Stimulated activated CD4-positive, alpha-beta T cell treated with anti-CD3 and anti-CD28 coated beads, Interleukin-2, amount 100 ng/mL, for 24 hours (primary cell): ENCODE measurements at places on chromosomes 12 and 14.

DNA sequence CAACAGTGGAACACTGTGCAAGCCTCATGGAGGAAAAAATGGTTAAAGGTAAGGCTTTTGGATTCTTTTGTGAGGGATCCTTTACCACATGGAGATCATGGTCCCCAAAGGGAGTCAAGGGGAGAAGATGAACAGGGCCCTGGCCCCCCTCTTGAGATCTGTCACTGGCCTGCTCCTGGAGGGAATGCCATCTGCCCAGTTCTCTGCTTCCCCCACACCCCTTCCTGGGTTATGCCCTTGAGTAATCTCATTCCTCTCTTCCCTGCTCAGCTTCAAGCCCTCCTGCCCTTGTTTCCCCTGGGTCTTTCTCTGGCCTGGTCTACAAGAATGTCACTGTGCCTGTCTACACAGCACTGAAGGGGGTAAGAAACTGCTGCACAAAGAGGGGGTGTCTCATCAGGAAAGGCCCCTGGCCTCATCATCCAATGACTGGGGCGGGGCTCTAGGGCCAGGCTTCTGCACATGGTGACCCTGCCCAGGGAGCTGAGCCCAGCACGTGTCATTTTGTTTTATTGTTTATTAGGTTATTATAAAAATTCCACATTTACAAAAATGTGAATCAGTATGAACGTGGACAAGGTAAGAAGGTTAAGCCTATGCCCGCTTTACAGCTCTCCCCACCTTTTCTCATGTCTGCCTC is 30.3 kb downstream of the PIGH start:
- DNase-seq = no peak

DNA sequence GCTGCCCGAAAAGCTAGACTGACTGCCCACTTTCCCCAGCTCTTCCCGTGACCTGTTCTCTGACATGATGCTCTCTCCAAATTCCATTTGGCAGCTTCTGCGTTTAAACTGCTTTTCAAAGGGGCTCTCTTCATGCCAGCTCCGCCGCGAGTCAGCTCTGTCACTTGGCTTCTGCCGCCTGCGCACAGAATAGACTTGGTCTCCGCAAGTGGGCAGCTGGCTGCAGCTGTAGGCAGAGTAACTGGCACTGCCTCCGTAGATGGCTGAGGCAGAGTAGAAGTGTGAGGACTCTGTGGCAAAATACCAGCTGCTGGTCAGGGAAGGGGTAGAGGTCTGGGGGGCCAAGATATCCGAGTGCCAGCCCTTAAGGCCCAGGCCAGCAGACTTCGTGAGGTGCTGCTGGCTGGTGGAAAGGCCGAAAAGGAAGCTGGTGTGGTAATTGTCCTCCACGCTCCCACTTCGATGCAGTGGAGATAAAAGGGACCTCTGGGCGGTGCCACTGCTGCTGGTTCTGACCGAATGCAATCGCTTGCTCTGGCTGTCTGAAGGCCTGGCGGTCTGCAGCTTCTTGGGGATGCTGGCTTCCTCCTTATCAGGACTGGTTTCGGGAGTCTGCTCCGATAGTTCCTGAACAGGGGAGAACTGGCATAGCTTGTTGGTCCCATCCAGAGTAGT is 85.7 kb downstream of the DUSP16 start:
- DNase-seq = no peak

DNA sequence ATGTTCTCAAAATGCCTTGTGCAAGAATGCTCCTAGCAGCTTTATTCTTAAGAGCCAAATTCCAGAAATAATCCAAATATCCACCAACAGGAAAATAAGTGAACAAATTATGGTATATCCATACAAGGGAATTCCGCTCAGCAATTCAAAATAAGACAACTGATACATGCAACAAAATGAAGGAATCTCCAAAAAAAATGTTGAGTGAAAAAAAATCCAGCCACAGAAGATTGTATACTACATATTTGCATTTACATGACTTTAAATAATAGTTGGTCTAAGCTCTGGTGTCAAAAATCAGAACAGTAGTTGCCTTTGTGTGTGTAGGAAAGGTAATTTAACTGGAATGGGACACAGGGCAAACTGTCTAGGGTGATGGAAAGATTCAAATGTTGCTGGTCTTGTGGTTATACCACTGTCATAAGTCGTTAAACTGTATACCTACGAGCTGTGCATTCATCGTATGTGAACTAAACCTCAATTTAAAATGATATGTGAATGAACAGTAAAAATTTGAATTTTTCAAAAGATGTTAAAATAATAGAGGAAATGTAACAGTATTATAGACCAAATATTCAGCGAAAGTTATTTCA is 3.2 kb downstream of the CD69 start:
- DNase-seq = no peak

- DNase-seq = no peak
These were observed 139.4 kb downstream of the CACNA1C start for GRCh38 chr12:2192231-2192630.

- DNase-seq = no peak
These were observed 50.8 kb downstream of the PPP2R5E start for GRCh38 chr14:63492391-63492790.

DNA sequence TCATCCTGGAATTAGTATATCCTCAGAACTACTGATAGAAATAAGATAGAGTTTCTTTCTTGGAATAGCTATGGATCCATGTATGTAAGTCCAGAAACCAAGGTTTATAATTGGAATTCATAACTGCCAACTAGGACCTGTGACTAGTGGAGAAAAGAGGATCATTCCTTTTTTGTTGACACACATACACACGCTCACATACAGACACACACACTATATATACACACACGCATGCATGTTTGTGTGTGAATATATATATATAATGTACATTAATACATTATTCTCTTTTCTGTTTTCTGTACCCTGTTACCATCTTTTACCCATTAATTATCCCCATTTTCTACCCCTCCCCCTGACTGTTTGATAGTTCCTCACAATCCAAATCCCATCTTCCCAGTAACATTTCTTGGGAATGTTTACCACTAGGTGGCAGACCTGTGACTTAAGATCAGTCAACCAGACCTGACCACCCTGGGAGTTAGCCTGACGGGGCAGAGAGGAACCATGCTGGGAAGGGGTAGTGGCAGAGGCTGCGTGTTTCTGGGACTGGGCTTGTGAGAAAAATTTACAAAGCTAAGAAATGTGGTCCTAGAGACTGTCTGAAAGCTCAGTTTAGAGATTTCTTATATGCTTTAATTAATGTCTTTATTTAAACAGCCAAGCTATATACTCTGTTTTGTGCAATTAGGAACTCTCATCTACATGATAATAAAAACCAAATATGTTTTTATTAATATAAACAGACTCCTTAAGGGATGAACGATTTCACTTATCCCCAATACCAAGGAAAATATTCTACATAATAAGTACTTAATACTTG is 308.0 kb downstream of the PPFIA2 start:
- DNase-seq = no peak

DNA sequence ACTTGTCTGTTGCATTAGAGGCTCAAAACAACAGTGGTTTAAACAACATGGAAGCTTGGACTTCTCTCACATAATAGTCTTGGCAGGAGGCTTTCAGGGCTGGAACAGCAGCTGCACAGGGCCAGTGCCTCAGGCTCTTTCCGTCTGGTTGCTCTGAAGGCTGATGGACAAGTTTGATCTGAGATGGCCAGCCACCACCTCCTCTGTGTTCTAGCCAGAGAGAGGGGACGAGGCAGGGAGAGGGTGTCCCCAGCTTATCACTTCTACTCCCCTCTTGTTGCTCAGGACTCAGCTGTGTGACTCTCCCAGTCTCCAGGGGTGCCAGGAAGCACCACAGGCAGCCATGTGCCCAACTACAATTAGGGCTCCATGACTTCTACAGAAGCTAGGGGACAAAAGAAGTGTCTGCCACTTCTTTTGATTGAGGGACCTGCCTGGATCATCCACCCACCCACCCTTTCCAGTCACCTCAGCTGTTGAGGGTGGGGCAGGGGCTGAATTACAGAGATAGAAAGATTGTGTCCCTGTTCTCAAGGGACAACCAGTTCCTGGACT is 46.6 kb downstream of the SMIM41 start:
- DNase-seq = peak; percentile 12

DNA sequence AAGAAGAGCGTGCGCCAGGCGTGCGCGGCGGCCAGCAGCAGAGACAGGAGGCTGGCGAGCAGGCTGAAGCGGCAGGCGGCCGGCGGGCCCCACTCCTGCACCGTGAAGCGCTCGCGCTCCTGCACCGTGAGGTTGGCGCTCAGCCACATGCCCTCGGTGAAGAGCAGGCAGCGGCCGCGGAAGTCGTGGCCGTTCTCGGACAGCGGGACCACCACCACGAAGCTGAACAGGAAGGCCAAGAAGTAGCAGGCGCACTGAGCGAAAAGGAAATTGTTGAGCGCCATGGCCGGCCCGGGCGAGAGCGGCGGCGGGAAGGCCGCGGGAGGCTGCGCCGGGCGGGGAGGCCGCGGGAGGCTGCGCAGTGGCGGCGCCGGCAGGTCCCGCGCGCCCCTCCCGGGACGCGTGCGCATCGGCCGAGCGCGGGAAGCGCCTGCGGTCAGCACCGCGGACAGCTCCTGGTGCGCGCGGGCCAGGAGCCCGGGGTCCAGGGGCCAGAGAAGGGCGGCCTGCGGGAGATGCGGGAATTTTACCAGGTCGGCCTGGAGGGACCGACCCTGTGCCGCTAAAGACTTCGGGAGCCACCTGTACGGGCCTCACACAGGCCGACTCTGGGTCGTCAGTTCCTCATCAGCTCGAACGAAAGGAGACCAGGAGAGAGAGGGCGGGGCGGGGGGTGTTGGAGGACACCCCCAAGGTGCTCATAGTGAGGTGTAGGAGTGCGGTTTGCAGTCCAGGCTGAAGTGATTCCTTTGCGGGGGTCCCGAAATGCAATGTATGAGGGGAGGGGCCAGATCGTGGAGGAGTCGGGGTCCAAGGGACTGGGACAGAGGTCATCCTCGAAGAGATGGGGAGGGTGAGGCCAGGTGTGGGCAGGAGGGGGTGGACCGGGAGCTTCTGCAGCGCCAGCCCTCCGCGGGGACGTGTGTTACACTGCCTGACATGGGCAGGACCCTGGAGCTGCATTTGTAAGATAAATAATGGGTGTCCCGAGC is at the start of gene TMEM179:
TMEM179 (minus strand) TSS at position 315 of the 992 bp plus-strand sequence; CDS start at position 284, 31 bp downstream.
- no peak for DNase-seq

DNA sequence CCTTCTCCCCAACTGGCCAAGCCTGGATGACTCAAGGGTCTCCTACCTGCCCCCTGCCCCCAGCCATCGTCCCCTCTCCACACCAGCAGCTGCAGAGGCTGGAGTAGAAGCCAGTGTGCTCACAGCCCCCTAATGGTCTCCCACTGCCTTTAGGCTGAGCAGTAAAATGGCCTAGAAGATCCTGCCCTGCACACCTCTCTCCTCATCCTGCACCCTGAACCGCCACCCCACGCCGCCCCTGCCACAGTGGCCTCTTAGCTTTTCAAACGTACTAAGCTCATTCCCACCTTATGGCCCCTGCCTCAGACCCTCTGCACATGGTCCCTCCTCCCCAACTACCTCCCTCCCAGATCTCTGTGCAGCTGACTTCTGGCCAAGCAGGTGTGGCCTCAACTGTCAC is 46.3 kb downstream of the RBM19 start:
- DNase-seq = no peak

- DNase-seq = no peak
These were observed 247.9 kb upstream of the ARHGAP5 start for GRCh38 chr14:31828946-31829868.

DNA sequence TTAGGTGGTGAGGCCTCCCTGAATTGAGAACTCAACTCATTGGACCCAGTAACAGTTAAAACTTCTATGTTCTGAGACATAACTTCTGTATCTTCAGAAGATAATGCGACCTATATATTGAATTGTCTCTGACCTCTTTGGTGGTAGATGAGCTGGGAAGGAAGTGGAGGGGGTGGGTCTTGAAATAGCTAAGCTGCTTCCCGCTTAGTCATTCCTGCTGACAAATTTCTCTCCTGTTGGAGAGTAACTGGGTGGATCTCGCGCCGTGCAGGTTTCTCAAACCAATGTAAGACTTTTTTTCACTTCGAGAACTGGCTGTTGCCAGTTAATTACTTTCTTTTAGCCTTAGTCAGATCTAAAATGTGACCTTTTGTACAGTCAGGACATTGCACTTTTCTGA is 100.8 kb downstream of the PPHLN1 start:
- DNase-seq = no peak

DNA sequence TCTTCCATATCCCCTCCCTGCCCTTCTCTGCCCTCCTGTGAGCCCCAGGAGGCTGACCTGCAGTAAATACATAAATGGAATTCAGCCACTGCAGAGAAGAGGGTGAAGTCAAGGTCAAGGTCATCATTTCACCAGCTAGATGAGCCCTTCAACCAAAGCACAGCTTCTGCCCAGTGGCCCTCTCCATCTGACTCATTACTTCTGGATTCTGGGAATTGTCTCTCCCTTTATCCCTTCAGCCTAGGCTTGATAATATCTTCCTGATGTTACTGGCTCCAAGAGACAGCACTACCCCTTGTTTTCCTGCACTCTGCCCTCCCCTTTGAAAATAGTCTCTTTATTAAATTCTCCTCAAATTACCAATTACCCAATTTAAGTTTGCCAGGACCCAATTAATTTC is 64.5 kb downstream of the TTC9 start:
- DNase-seq = no peak

DNA sequence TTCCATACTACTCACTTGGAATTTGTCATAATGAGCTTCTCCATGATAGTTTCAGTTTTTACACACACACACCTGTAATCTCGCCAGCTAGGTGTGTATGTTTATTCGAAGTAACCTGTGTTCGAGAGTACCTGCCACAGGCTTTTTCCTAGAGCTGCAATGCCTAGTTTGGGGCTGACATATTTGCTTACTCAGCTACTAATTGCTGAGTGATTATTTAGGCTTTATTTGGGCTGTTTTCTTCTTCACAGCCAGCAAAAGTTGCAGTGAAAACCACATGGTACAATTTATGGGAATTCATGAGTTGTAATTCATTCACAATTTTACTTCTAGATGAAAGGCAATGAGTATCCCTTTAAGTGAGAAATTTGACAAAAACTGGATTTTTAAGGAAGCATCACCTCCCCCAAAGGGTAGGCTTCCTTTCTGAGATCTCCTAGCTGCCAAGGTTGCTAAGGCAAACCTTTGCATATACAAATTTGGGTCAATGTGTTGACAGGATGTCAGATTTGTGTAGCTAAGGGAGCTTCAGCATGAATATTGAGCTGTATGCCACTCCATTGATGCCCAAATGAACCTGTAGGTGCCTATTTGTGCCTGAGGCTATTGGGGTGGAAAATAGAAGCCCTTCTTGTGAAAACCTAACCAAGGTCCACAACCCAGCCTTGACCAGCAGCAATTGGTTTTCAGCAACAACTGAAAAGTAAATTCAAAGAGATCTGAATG is 108.7 kb upstream of the OTX2 start:
- DNase-seq = no peak
